G401 (cell line): ENCODE measurements at places on chromosomes 16 and 17.

DNA sequence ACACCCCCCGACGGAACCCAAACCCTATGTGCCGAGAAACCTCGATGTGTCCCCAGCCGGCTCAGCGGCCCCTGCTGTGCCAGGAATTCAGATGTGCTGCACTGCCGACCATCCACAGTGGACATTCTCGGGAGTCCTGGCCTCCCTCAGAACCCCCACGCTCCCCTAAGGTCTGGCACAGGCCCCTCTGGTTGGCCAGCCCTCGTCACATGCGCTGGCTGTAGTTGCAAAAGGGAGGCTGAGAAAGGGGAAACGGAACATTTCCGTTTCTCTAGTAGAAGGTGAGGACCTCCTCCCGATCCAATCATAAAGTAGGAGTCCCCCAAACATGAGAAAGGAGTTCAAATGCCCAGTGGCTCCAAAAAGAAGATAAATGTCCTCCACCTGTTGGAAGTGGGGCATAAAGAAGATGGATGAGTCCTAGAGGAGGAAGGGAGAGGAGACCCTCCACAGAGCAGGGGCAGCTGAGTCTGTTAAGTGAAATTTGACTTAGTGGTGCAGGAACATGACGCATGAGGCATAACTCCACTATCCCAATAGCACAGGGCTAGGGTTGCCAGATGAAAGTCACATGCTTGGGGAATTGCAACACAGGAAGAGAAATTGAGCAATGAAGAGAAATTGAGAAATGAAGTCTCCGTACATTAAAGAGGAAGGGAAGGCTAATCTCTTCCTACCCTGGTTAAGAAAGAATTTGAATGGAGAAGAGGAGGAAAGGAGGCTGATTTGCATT, 49.3 kb upstream of the WSB1 start:
- DNase-seq, result no peak

- no peak for DNase-seq
Measured at GRCh38 chr16:82344157-82344556, 174.1 kb upstream of the MPHOSPH6 start.

DNA sequence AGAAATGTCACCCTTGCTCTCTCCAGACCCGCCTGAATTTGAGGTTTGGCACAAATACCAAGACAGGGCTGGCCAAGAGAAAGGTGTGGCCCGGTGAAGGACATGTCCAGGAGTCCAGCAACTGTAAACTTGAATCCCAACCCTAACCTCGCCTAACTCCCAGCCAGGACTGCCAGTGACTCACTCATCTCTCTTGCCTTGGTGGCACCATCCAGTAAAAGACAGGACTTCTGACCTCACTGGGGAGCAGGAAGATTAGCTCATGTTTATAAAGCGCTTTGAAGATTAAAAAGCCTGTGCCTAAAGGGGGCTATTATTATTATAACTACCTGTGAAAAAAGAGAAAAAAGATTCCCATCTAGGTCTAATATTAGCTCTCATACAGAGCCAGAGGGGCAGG, 335.3 kb downstream of the SOX9 start:
- no peak for DNase-seq

DNA sequence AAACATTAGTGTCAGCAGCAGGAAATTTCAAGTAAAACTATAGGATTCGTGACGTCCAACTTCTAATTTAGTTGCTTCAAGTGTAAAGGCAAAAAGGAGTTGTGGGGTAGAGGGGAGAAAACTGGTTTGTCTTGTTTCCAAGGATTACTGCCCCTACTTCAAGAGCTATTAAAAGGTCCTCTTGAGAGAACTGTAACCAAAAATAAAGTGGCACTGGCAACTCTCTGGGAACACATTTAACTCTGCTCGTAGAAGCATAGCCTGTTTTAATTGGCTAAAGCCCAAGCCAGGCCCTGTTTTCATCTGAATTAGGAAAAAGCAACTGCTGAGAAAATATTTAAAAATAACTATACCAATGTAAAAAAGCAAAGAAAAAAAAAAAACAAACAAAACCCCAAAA, 51.8 kb upstream of the AKAP1 start:
- no peak for DNase-seq

DNA sequence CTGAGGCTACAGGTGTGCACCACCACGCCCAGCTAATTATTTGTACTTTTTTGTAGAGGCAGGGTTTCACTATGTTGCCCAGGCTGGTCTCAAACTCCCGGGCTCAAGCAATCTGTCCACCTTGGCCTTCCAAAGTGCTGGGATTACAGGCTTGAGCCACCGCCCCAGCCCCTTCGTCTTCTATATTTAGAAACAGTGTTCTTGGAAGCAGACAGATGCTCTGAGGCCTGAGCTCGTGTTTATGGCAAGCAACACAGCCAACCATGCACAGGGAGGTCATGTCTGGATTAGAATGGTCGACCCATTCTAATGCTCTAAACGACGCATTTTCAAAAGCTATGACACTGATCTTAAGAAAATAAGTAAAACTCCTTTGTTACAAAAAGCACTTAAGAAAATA, 16.6 kb downstream of the TMEM204 start:
- peak; percentile 62 for DNase-seq

- DNase-seq, result no peak
Measured at GRCh38 chr17:70254735-70255460, 85.6 kb downstream of the KCNJ2 start.

GRCh38 chr16:8585041-8585440, 5.3 kb downstream of the TMEM114 start:
- DNase-seq, result no peak

GRCh38 chr17:30346221-30346795, 12.5 kb upstream of the TMIGD1 start:
- DNase-seq, result no peak

DNA sequence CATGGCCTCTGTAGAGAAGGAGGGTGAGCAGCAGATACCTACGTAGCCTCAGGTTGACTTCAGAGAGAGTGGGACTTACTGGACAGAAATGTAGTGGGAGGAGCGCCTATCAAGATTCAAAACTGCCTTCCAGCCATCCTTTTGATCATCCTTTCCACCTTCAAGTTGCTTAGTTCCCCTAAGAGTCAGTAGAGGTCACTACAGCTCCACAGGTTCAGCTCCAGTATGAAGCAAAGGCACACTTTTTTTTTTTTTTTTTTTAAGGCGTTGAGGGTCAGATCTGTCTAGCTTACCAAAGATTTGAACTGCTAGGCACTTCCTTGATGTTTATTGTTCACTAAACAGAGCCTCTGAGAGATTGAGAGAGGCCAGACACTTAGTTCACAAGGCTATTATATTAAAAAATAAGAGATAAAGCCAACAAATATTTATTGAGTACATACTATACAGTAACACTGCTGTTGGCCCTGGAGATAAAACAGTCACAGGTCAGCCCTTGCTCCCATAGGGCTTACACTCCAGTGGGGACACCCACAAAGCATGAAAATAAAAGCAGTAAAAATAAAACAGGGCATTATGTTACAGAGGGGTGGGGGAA, 3.1 kb downstream of the RNF227 start:
- peak; percentile 75 for DNase-seq

DNA sequence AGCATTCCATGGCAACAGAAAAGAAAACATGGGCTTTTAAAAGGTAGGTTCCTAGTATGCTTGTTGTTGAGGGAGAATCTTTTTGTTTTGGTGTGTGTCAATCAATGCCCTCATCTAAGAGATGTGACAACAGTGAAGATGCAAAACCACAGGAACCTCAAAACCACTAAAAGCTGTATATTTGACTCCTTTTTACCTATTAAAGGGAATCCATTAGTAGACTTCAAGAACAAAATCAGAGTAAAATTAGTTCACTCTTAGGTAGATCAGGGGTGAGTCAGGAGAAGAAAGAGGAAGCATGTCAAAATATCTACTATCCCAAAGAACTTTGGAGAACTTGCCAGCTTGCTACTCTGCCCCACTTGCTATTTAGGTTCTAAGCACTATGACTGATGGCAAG, 89.1 kb downstream of the CDK5R1 start:
- DNase-seq, result no peak

DNA sequence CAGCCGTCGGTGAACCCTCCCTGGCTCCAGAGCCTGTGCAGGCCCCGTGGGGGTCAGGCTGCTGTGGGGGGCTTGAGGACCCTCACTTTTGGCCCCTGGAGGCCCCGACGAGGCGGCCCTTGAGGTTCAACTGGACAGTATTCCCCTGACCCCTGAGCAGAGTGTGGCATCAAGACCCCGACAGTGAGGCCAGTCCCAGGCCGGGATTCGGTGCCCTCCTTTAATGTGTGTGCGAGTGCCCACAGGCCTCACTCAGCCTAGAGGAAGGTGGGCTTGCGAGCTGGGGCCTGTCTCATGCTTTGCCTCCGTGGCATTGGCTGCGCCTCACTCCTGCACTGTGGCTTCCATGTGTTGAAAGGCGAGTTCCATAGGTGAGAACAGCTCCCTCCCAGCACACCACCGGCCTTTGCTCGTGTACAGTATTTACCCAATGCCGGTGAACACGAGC, 94.5 kb downstream of the METRNL start:
- DNase-seq, result no peak

DNA sequence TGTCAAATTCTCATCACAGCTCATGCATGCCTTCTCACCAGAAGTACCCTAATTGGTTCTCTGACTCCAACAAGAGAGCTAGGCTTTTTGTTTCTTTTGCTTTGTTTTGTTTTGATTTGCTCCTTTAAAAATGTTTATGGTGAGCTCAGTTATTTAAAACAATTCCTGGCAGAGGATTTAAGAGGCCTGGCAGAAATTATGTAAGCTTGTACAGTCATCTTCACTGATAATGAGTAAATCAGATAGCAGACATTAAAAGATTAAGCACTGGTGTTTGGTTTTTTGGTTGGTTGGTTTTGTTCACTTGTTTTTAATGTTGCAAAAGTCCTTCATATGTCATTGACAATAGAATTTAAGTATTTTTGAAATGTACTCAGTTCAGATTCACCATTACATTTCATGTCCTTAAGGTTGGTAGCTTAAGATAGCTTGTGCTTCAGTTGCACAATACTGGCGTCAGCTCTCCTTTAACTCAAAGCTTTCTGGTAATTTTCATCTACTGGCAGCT, 378.9 kb downstream of the CDH13 start:
- DNase-seq, result no peak

DNA sequence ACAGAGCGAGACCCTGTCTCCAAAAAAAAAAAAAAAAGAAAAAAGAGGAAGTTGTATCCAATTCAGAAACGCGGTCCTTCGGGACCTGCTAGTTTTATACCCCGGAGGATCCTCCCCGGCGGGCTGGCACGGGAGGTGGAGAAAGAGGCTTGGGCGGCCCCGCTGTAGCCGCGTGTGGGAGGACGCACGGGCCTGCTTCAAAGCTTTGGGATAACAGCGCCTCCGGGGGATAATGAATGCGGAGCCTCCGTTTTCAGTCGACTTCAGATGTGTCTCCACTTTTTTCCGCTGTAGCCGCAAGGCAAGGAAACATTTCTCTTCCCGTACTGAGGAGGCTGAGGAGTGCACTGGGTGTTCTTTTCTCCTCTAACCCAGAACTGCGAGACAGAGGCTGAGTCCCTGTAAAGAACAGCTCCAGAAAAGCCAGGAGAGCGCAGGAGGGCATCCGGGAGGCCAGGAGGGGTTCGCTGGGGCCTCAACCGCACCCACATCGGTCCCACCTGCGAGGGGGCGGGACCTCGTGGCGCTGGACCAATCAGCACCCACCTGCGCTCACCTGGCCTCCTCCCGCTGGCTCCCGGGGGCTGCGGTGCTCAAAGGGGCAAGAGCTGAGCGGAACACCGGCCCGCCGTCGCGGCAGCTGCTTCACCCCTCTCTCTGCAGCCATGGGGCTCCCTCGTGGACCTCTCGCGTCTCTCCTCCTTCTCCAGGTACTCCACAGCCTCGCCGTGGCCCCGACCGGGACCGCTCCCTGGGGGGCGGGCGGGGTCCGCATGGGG, at the start of gene CDH3:
TSS of gene CDH3 (plus strand) at position 596 of the 779 bp plus-strand sequence. CDS start at position 666, 70 bp downstream.
- peak; percentile 3 for DNase-seq

GRCh38 chr17:55089256-55089655, 120.7 kb downstream of the STXBP4 start:
- no peak for DNase-seq

DNA sequence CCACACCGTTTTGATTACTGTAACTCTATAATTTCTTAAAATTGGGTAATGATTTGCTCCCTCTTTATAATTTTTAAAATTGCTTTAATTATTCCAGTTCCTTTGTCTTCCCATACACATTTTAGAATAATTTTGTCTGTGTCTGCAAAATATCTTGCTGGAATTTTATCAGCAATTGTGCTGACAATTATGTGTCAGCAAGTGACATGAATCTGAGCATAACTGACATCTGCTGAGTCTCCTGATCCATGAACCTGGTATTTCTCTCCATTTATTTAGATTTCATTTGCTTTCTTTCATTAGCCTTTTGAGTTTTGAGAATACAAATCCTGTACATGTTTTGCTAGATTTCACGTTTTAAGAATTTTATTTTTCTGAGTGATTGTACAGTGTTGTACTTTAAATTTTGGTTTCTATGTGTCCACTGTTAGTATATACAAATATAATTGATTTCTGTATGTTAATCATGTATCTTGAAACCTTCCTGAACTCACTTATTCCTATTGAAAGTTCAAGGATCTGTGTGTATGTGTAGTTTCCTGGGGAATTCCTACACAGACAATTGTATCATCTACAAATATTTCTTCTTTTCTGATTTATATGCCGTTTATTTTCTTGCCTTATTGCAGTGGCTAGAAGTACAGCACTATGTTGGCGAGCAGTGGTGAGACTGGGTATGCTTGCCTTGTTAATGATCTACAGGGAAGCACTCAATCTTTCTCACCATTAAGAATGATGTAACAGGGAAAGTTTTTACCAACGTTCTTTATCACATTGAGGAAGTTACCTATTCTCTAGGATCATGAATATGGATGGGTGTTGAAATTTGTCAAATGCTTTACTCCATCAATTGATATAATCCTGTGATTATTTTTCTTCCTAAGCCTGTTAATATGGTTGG, 45.2 kb downstream of the N4BP1 start:
- no peak for DNase-seq

GRCh38 chr16:73210686-73211085, 162.8 kb upstream of the ZFHX3 start:
- no peak for DNase-seq

- DNase-seq, result no peak
Measured at GRCh38 chr17:48246612-48247011, 139.0 kb downstream of the SNX11 start.

- DNase-seq, result no peak
Measured at GRCh38 chr16:53098526-53099317, 43.9 kb downstream of the CHD9 start.

- DNase-seq, result no peak
Measured at GRCh38 chr16:14373896-14374295, 256.2 kb downstream of the PARN start.

- no peak for DNase-seq
Measured at GRCh38 chr16:73735954-73736353, 560.7 kb upstream of the PSMD7 start.

DNA sequence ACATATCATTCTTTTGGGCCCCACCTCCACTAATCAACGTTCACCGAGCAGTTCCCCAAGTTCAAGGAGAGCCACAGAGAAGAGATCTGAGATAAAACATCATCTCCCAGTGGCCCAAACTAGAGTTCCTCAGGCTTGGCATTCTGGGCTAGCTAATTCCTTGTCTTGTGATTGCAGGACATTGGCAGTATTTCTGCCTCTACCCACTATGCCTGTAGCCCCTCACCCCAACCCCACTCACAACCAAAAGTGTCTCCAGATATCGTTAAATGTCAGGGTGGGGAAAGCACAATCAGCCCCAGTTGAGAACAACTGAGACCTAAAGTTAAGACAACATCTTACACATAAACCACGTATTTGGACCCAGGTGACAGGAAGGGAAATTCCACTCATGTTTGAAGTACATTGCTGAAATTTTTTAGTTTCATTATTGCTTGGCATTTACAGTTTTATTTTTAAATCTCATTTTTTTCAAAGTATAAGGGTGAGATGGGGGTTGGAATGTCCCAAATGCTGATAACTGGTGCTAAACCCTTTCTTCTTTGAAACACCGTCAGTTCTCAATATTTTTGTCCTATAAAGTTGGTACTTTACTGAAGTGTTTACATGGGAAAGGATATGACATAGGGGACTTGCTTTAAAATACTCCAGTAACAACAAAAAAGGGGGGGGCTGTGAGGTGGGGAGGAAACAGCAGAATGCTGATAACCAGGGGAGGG, 13.6 kb downstream of the ZC3H7A start:
- DNase-seq, result no peak
